ENCODE measurements at places on chromosomes 1 and 21. TPM values are rescaled to one million over a fixed set of nuclear protein-coding genes. Genes with fewer than 3 reads are reported as not detected.
A peak's percentile ranks its signal among the peaks of the same experiment; 100 is the strongest.

DNA sequence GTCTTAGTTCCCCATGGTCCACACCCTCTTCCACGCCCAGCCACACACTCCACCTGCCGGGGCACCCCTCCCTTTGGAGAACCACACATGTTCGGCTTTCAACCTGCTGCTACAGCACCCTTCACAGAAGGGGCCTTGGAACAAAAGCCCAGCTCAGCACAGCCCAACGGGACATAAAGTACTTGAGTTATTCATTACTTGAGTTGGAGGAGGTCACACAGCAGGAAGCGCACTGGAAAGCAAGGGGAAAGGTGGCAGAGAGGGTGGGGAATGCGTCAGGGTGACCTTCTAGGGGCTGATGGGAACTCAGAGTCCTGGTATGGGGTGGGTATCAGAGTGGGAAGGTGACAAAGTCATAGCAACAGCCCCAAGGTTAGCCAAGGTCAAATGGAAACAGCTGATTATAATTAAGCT lies 3.0 kb upstream of the ATP1B1 start:
- DNase-seq = no peak

DNA sequence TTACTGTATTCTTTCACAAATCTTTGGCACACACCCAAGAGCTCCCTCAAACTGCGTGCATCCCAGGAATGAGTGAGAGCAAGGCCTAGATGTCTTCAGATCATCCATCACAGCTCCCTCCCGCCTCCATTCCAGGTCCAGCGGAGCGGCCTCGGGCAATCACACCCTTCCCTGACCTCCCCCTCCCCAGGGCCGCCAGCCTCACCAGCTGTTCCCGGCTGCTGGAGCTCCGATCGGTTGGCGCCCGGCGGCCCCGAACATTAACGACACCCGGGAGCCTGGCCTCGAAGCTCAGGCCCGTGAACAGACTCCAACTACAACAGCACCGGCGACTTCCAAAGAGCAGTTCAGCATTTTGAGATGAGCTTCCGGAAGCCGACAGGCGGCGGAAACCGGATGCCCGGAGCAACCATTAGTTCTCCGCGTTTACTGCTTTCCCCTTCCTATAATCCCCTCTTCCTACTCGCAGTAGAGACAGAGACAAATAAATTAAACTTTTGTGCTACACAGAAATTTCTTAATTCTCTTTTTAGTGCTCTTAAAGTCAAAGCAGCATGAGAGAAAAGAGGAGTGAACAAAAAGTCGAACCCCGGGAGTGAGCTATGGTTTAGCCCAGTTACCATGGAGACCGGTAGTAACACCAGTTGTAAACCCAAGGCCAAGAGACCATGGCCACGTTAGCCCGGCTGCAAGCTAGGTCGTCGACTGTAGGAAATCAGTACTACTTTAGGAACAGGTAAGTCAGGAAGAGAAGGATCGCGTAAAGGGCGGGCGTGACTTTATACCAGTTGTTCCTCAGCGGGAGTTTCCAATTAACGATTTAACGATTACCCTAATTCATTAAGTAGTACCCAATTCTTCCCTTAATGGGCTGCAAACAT lies at the start of the genes GPATCH2 and SPATA17:
Gene GPATCH2 (minus strand): TSS at position 380 of the 881 bp plus-strand sequence. CDS start 119 bp downstream, at position 261.
Gene SPATA17 (plus strand): TSS at position 634 of the 881 bp plus-strand sequence. CDS start 35 bp downstream, at position 669.
- peak; percentile 96 for DNase-seq

DNA sequence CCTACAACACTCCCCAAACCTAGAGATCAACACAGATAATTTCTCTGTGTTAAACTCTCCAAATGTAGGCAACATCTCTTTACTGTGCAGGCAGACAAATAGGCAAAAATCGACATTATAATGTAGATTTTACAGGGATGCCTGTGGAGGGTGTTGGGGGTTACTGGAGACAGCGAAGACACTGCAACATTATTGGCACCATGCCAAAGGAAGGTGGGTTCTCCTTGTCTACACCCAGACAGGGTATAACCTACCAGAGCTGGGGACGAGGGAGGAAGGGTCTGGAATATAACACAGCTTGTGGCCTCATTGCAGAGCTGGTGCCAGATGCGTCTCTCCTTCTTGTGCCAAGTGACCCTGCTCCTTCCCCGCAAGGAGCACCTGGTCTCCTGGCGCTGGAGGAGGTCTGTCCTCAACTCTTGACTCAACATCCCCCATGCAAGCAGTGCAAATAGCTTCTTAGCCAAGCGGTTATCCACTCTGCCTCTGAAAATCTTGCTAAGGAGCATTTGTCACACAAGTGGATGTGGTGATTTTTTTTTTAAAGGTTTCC lies 404.0 kb downstream of the PRDM2 start:
- DNase-seq = no peak

DNA sequence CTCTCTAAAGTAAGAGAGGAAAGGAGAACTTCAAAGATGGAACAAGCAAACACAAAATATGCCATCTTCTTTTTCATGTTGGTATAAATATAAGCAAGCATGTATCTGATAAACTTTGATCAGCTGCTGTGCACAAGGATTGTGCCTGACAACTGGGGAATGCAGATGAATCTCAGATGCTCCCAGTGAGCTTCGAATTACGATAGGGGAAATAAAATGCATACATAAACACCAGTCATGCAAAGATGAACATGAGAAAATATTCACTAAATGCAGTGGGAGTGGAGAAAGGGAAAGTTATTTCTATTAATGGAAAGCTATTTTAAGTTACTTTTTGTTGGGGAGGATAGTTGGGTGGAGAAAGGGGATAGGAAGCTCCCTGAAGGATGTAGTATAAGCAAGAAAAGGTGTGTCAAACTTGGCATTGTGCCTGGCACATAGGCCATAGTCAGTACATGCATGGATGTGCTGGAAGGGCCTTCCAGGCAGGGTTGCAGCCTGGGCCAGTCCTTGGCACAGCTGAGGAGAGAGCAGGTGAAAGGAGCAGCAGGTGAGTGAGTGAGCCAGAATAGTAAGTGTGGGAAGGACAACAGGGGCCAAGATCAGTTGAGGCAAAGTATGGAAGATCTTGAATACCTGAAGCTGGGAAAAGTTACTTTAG lies 57.8 kb upstream of the PGD start:
- peak; percentile 24 for DNase-seq

DNA sequence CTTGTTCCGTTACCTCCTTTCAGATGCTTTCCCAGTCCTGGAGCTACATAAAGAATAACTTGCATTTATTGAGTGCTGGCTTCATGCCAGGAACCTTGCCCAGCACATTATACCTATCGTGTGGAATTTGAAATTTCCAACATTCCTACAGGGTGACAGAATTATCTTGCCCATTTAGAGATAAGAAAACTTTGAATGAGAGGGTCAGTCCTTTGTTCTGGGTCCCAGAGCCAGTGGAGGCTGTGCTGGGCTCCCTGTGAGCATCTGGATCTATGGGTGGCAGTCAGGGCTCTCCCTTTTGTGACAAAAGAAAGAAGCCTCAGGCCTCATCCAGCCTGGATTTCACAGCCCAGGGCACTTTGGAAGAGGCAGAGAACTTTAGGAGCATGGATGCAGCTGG lies 3.2 kb downstream of the GSTM4 start:
- DNase-seq = no peak

GRCh38 chr1:91876781-91877573 lies 9.0 kb downstream of the TGFBR3 start:
- DNase-seq = peak; percentile 38

DNA sequence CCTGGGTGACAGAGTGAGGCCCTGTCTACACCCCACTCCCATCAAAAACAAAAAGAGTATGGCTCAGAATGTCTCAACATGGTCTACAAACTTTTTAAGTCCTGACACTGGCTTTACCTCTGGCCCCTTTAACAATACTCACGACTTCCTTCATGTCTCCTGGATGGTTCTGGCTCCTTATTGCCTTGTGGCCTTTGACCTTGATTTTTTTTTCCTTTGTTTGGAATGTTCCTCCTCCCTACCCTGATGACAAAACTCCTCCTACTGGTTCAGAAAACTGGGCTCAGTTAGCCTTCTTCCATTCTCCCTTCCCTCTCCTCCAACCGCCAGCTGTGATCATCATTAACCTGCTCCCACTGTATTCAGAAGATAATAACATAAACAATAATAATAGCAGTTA lies 4.6 kb upstream of the SOAT1 start:
- DNase-seq = no peak

DNA sequence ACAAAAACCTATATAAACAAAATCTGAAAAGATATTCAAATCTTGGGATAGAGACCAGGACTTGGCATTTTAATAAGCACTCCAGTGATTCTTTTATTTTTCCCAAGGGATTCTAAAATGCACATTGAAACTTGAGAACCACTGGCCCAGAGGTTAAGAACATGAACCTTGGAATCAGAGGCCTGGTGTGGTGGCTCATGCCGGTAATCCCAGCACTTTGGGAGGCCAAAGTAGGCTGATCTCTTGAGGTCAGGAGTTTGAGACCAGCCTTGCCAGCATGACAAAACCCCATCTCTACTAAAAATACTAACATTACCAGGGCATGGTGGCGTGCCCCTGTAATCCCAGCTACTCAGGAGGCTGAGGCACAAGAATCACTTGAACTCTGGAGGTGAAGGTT lies 12.9 kb upstream of the CEP85 start:
- DNase-seq = no peak

GRCh38 chr1:201128476-201128875 lies 1.5 kb upstream of the ASCL5 start:
- no peak for DNase-seq

GRCh38 chr1:246170574-246171261 lies 336.4 kb downstream of the SMYD3 start:
- DNase-seq = no peak

DNA sequence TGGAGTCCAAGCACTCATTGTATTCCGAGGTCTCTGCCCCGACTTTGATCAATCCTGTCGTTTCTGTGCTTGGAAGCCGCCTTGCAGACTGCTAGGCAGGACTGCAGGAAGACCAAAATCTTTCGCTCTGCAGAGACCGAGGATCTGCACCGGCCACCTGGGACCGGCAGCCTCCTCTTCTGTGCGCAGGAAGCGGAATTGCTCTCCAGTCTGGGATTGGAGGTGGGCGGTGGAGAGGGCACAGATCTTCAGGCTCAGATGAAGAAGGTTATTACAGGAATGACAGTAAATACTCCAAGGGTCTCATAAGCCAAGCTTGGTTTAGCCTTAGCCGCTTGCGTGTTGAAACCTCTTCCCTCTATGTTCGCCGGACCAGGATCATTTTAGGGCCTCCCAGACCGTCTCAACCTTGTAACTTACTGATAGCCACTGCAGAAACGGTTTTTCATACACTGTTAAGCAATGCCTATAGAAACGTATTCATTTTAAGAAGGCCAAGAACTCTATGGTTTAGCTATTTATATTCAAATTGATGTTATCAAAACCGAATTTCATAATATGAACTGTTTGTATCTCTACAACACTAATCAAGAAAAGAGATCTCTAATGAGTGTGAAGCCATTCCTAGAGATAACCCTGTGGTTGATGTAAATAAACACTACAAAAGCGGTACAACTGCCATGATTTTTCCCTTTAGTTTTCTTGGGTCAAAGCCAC lies 1.1 kb downstream of the MIA3 start:
- peak; percentile 32 for DNase-seq

GRCh38 chr21:44018813-44019567 lies 6.9 kb downstream of the TRAPPC10 start:
- no peak for DNase-seq

- DNase-seq = no peak
Observed at GRCh38 chr1:51253691-51254090, 17.6 kb downstream of the RNF11 start.

DNA sequence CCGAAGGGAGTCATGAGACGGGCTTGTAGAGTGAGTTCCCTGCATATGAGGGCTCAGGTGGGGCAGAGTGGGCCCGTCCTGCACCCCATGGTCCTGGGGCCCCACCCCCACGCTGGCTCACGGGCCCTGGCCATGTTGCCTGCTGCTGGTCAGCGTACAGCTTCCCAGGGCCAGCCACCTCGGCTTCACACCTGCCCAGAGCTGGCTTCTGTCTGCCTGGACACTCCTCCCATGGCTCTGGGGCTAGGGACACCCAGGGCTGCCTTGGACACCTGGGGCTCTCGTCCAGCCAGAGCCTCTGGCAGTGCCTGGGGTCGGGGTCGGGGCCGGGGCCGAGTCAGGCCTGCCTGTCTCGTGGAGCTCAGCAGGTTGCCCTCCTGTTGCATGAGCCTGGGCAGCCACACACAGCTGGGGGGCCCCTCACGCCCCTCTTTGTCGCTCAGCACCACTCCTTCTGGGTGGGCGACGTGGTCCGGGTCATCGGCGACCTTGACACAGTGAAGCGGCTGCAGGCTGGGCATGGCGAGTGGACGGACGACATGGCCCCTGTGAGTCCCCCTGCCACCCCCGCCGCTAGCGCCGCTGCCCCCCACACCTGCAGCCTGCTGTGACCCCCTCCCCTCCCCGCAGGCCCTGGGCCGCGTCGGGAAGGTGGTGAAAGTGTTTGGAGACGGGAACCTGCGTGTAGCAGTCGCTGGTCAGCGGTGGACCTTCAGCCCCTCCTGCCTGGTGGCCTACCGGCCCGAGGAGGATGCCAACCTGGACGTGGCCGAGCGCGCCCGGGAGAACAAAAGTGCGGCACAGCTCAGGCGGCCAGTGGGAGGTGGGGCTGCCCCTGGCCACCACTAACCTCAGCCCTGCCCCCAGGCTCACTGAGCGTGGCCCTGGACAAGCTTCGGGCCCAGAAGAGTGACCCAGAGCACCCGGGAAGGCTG lies 5.5 kb upstream of the MMP23B start:
- no peak for DNase-seq

- DNase-seq = peak; percentile 27
Observed at GRCh38 chr1:236425031-236425663, 31.1 kb downstream of the EDARADD start.

- DNase-seq = no peak
Observed at GRCh38 chr1:165381745-165382505, 25.4 kb upstream of the LMX1A start.

DNA sequence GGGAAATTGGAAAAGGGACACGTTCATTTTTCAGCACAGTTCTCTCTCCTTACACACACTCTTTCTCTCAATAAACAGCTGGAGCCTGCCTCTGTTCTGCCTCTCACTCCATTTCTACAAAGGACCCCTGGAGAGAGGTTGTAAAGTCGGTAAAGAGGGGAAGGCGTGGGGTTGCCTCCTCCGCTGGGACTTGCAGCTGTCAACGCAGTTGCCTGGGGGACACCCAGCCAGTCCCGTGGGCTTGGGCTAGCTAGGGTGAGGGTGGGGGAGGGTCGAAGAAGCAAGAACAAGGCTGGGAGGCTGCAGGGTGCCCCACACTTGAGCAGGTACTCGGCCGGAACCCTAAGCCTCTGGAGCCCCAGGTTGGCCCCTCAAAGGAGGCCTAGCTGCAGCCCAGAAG lies 27.6 kb downstream of the C1orf216 start:
- no peak for DNase-seq

PLEKHM2 gene
- 55.1 TPM for total RNA-seq

HMCN1 gene
- total RNA-seq = 24.7 TPM

NR5A2 gene
- total RNA-seq = 8.3 TPM

TTLL7 gene
- total RNA-seq = 44.2 TPM

FCAMR gene
- not detected for total RNA-seq

SOX13 gene
- 31.3 TPM for total RNA-seq

ARL8A gene
- total RNA-seq = 29.8 TPM

ANGPTL1 gene
- 210 TPM for total RNA-seq

ARF1 gene
- 152 TPM for total RNA-seq

TNFRSF4 gene
- 2.9 TPM for total RNA-seq

SLC2A5 gene
- 15.9 TPM for total RNA-seq

BEND5 gene
- 17.5 TPM for total RNA-seq

Measured in tongue (tissue), 3 donors.